ENCODE measurements at places on chromosomes 6 and 20.

GRCh38 chr6:156174031-156174890 lies 602.9 kb upstream of the ARID1B start:
- DNase-seq: no peak

DNA sequence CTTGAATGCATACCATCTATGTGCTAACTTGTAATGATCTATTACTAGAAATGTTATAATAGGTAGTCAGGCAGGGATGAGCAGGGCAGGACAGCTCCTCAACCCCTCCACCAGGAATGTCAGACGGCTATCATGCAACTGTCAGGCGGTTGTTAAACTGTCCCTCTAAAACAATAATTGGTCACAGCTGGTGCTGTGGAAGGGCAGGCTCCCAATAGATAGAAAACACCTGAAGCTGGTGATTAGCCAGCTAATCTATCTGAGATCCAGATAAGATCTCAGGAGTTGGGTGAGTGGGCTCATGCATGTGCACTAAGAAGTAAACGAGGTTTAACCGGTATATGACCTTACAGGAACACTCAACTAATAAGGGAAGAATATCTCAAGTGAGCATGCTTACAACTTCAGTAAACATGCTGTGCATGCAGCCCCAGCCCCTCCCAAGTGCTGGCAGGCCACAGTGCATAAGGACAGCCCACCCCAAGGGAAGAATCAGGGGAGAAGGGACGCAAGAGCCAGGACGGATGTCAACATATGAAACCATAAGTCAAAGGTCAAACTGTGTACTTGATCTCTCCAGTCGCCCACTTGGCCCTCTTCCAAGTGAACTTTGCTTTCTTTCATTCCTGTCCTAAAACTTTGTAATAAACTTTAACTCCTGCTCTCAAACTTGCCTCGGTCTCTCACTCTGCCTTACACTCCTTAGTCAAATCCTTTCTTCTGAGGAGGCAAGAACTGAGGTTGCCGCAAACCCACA lies 566.2 kb upstream of the NRSN1 start:
- no peak for DNase-seq

GRCh38 chr6:9564021-9564420 lies 850.9 kb downstream of the TFAP2A start:
- DNase-seq: no peak

DNA sequence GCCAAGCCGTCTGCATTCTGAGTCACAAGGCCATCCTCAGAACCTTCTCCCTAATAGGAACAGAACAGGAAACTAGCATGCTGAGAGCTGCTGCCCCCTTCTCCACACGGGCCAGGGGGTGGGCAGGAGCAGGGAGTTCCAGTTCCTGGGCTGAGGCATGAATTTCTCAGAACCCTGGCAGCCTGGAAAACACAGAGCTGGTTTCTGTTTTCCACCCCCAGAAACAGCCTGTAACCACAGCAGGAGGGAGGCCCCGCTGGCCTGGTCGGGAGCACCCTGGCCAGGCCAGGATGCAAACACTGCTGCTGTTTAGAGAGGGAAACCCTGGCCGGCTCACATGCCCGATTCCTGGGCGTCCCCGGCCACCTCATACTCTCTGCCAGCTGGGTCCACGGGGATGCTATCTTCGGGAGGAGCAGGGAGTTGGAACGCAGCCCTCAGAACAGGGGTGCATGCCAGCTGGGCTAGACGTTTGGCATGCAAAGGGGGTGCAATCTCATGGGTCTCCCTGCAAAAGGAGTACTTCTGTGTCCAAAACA lies 130.1 kb downstream of the NFATC2 start:
- no peak for DNase-seq

DNA sequence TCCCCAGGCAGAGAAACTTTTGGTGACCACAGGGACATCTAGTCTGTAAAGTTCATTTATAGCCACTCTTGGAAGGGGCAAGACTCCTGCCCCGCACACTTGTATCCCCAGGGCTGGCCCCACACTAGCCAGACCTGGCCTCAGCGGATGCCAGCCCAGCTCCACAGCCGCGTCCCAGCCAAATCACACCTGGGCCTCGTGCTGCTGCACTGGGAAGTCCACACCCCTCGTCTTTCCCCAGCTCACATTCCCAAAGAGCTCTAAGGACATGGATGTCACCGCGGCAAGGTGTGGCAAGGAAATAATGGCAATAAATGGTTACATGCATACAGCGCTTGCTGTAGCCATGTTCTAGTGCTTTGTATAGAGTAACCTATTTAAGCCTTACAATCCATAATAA lies 8.6 kb downstream of the IP6K3 start:
- no peak for DNase-seq

GRCh38 chr6:26224940-26225847 lies 138.0 kb downstream of the HFE start:
- peak; percentile 31 for DNase-seq

GRCh38 chr20:48816282-48817205 lies 11.3 kb downstream of the PREX1 start:
- no peak for DNase-seq

GRCh38 chr6:160733050-160733646 lies 31.1 kb downstream of the PLG start:
- peak; percentile 40 for DNase-seq

- DNase-seq: no peak
These were observed 62.0 kb upstream of the PAX1 start for GRCh38 chr20:21643417-21643816.

GRCh38 chr6:166005944-166006899 lies 161.4 kb downstream of the TBXT start:
- no peak for DNase-seq

GRCh38 chr20:57652606-57653545 lies 32.6 kb upstream of the ZBP1 start:
- DNase-seq: no peak

GRCh38 chr6:161400671-161401070 lies 126.8 kb upstream of the AGPAT4 start:
- no peak for DNase-seq

DNA sequence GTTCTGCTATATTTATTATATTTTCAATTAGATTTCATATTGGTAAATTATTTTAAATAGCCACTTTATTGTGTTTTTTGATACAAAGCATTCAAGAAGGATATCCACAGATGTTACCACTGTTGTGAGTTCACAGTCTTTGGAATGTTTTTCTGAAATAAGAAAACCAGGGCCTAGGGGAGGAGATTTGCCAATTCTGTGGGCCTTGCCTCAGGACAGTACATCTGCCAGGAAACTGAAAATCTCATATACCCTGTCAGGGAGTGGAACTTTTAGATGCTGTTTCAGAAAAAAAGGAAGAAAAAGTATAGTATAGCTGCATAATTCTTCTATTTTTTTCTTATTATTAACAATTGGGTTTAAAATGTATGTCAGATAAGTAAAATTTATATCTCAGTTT lies 995.9 kb upstream of the ADGRB3 start:
- DNase-seq: no peak

DNA sequence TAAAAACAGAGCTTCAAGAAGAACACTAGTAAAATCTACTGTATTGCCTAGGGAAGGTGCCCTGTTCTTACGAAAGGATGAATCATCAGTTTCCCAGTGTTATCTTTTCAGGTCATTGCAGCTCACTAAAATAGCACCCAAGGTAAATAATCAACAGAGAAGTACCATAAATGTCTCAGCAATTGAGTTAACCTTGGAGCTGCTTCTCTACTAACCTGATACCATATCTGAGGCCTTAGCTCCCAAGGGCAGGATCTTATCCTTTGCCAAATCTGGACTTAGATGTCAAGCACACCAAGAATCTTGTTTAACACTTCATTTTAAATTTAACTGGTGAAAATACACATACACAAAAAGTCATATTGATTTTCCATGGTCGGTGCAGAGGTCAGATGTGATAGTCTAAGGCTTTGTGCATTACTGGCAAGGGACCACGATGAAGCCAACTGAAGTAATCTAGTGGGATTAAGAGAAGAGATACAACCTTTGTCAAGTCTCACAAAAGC lies 81.5 kb downstream of the EDN1 start:
- no peak for DNase-seq

GRCh38 chr6:37640786-37641395 lies 56.8 kb downstream of the MDGA1 start:
- no peak for DNase-seq

DNA sequence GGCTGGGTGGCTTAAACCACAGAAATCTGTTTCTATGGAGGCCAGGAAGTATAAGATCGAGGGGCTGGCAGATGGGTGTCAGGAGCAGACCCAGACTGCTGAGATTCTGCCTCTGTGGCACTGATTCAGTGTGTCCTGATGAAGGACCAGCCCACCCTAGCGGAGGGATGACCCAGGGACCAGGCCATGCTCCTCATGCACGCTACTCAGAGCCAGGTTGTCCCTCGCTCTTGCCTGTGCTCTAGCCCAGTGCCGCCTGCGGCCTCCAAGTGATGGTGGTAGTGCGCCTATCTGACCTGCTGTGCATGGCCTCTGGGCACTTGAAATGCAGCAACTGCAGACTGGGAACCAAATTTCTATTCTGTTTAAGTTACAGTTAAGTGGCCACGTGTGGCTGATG lies 13.1 kb upstream of the APMAP start:
- DNase-seq: no peak

DNA sequence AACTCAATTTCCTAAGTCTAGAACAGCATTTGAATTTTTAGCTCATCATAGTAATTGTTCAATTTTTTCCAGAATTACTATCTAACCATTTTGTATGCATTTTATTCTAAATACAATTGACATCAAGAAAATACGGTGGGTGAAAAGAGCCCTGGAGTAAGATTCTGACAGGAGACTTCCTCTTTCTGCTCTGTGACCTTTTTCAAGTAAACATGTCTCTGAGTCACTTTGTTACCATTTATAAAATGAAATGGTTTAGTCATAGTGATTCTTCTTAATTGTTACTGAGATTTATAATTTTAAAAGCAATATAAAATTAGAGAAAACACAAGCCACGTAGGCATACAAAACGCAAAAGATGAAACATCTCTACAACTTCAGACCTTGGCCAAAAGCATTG lies 80.2 kb downstream of the PLCB1 start:
- DNase-seq: no peak

DNA sequence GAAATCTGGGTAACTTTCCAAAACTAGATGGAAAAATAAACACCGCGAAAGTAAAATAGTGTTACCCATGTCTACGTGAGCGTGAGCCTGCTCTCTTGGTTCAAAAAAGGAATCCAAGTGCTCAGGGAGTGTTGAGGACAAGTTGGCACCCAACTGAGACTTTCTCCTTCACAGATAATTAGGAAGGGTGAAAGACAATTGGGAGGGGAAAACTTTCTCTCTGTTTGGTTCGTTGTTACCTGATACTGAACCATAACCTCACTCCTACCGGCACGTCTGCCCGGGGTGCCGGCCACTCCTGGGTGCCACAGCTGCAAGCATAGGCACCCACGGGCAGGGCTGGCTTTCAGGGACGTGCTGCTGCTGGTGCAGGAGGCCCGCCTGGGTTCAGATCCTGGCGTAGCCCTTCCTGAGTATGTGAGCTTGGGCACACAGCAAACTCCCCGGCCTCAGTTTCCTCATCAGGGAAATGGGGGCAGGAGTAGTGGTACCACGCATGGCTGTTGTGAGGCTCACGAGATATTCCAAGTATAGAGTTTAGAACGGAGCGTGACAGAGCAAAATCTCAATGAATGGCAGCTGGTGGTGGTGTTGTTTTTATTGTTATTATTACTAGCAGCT lies 38.2 kb upstream of the PMEPA1 start:
- DNase-seq: no peak

DNA sequence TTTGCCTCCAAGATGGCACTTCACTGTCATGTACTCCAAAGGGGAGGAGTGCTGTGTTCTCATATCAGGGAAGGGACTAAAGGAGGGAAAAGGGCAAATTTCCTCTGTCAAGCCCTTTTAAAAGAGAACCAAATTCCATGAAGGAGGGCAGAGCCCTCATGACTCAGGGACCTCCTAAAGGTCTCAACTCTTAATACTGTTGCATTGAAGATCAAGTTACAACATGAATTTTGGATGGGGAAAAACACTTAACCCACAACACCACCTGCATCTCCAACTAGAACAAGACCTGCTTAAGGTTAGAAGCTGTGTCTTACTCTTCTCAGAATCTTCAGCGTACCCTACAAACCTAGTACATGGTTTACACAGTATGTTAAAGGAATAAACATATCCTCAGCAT lies 23.7 kb upstream of the FBXO30 start:
- no peak for DNase-seq

GRCh38 chr6:170151321-170151771 lies 139.5 kb downstream of the DLL1 start:
- DNase-seq: no peak

GRCh38 chr6:36125575-36125974 lies 4.7 kb upstream of the MAPK13 start:
- no peak for DNase-seq

GRCh38 chr20:59618131-59618530 lies 13.8 kb downstream of the PHACTR3 start:
- no peak for DNase-seq

DNA sequence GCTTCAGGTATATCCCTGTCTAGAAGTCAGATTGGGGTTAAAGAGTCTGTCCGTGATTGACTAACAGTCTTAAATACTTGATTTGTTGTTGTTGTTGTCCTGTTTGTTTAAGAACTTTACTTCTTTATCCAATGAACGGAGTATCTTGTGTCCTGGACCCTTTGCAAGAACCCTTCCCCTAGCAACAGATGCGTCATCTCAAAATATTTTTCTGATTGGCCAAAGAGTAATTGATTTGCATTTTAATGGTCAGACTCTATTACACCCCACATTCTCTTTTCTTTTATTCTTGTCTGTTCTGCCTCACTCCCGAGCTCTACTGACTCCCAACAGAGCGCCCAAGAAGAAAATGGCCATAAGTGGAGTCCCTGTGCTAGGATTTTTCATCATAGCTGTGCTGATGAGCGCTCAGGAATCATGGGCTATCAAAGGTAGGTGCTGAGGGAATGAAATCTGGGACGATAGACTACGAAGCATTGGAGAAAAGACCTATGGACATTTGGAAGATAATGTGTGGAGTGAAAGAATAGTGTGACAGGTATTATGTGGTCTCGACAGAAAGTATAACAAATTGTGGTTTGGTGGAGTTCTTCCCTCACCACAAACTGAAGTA lies at the start of gene HLA-DRA:
Gene HLA-DRA (plus strand): TSS at position 286 of the 613 bp plus-strand sequence. CDS start 64 bp downstream, at position 350.
- DNase-seq: peak; percentile 92

GRCh38 chr20:35523298-35523888 lies 6.1 kb downstream of the C20orf173 start:
- DNase-seq: peak; percentile 16

- DNase-seq: no peak
These were observed 360.1 kb downstream of the SAMD5 start for GRCh38 chr6:147868427-147869190.

GRCh38 chr6:89597988-89598387 lies 40.6 kb downstream of the LYRM2 start:
- DNase-seq: no peak

GRCh38 chr6:138512609-138513008 lies 13.3 kb upstream of the NHSL1 start:
- no peak for DNase-seq

DNA sequence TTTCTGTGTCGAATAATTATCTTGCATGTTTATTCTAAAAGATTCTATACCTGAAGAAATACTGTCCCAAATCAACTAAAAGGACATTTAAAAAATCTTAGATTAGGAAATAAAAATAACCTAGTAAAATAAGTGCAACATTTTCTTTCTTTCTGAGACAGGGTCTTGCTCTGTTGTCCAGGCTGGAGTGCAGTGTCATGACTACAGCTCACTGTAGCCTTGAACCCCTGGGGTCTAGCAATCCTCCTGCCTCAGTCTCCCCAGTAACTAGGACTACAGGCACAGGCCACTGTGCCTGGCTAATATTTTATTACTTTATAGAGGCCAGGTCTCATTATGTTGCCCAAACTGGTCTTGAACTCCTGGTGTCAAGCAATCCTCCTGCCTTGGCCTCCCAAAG lies 48.7 kb downstream of the RARS2 start:
- no peak for DNase-seq

Measured in CD4-positive, alpha-beta T cell treated with Interleukin-4 for 1 hour (primary cell).